Fibroblast of lung (primary cell): ENCODE measurements at places on chromosomes 12 and 14. TPM values are rescaled to one million over a fixed set of nuclear protein-coding genes. Genes with fewer than 3 reads are reported as not detected.

Gene PRH2
- total RNA-seq = not detected in 2 replicates

Gene ESRRB
- not detected in 2 replicates for total RNA-seq

Gene PMEL
- 0.26 and 0.50 TPM in 2 replicates for total RNA-seq

Gene CNTN1
- 0.26 and 0.83 TPM in 2 replicates for total RNA-seq

Gene RDH12
- not detected in 2 replicates for total RNA-seq

Gene CD27
- 0.17 TPM in 1 of 2 replicates, not detected in the other for total RNA-seq

DNA sequence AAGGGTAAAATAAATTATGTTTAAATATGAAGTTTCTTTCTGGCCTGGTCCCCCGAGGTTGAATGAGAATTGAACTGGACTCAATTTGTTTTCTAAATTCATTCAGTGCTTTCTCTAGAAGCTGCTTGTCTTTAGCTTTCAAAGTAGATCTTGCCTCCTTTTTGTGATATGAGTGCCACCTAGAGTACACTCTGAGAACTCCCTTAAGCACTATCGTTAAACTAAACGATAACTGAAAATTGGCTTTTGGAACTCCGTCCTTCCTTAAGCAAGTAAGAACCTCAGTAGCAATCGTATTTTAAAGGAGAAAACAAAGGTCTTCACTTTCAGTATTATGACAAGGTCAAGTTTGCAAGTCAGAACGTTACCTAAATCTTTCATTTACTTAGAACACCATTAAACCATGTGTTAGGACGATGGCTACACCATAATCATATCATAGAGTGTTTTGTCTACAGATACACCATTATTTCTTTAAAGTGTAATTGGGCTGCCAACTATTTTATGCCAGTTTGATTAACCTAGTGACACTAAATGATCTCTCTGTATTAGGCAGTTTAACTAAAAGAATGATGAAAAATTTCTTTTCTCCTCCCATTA lies 364.8 kb downstream of the SNAPC1 start:
- peak; percentile 41 for DNase-seq
- H3K4me1 ChIP-seq = no peaks in the 10 kb centered on the region
- H3K36me3 ChIP-seq = no peaks in the 10 kb centered on the region
- H3K27me3 ChIP-seq = no peaks in the 10 kb centered on the region

GRCh38 chr14:100056964-100057795 lies 8.0 kb upstream of the EVL start:
- peak; percentile 39 for DNase-seq
- no peak overlapping the region for H3K4me3 ChIP-seq
- no peak overlapping the region for H3K27ac ChIP-seq
- no peaks in the 10 kb centered on the region for H3K36me3 ChIP-seq
- H3K4me1 ChIP-seq = no peaks in the 10 kb centered on the region

GRCh38 chr12:52352951-52353350 lies 14.3 kb downstream of the KRT85 start:
- DNase-seq = no peak
- H3K36me3 ChIP-seq = no peaks in the 10 kb centered on the region
- no peaks in the 10 kb centered on the region for H3K4me1 ChIP-seq
- H3K4me3 ChIP-seq = no peak overlapping the region

- H3K4me1 ChIP-seq = peaks cover 16% of the 10 kb centered on the region
- H3K27me3 ChIP-seq = no peaks in the 10 kb centered on the region
- H3K27ac ChIP-seq = peak overlapping the region; percentile 68
- H3K36me3 ChIP-seq = no peaks in the 10 kb centered on the region
- DNase-seq = peak; percentile 95
- no peak overlapping the region for H3K4me3 ChIP-seq
Measured at GRCh38 chr12:27595231-27595642, 71.2 kb downstream of the PPFIBP1 start.

GRCh38 chr14:61615743-61616523 lies 79.4 kb upstream of the HIF1A start:
- no peaks in the 10 kb centered on the region for H3K27me3 ChIP-seq
- H3K27ac ChIP-seq = no peak overlapping the region
- peaks cover 5% of the 10 kb centered on the region for H3K4me1 ChIP-seq
- no peaks in the 10 kb centered on the region for H3K36me3 ChIP-seq

GRCh38 chr12:2679816-2680675 lies 114.7 kb upstream of the FKBP4 start:
- no peaks in the 10 kb centered on the region for H3K36me3 ChIP-seq
- no peak for DNase-seq
- H3K27ac ChIP-seq = no peak overlapping the region
- no peaks in the 10 kb centered on the region for H3K4me1 ChIP-seq
- no peaks in the 10 kb centered on the region for H3K27me3 ChIP-seq
- no peak overlapping the region for H3K4me3 ChIP-seq

DNA sequence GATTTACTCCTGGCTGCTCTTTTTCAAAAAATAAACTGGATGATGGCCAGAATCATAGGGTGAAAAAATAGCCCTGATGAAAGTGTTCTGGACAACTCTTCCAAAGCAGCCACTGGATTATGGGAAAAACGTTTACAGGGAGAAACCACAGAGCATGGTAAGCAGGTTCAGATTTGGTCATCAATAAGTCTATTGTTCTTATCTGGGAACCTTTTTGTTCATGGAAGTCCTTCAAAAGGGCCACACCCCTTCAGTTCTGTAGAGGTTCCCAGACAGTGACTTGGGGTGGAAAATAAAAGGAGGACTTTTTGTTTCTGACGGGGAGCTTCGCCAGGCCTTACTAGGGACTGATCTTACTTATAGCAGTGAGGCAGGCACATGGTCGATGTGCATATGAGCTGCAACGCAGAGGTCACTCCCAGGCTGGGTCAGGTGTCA lies 117.4 kb upstream of the SLC38A2 start:
- no peak overlapping the region for H3K4me3 ChIP-seq
- peaks cover 34% of the 10 kb centered on the region for H3K4me1 ChIP-seq
- peak overlapping the region; percentile 62 for H3K27ac ChIP-seq
- H3K27me3 ChIP-seq = no peaks in the 10 kb centered on the region
- H3K36me3 ChIP-seq = no peaks in the 10 kb centered on the region
